Substantia nigra (tissue), 51 donors: ENCODE measurements at places on chromosomes 2 and 18.

- DNase-seq = no peak
These were observed 65.2 kb downstream of the C2orf76 start for GRCh38 chr2:119301413-119301812.

GRCh38 chr2:67437114-67437513 lies 40.0 kb downstream of the ETAA1 start:
- no peak for DNase-seq

DNA sequence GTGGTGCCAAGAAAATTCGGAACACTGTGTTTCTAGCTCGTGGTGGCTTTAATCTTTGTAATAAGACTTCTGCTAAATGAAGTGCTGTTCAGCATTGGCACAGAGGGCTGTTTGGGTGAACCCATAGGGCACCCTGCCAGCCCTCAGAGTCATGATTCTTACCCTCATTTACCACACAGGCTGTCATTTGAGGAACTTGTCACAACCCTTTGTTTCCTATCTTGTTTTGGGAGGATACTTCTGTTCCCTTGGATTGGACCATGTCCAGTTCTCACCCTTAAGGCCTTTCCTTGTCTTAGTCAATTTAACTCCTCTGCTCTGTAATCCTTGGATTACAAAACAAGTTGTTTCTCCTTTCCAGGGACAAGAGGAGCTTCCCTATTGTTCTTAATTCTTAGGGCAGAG lies 225.7 kb downstream of the MTX2 start:
- DNase-seq = peak; percentile 27

DNA sequence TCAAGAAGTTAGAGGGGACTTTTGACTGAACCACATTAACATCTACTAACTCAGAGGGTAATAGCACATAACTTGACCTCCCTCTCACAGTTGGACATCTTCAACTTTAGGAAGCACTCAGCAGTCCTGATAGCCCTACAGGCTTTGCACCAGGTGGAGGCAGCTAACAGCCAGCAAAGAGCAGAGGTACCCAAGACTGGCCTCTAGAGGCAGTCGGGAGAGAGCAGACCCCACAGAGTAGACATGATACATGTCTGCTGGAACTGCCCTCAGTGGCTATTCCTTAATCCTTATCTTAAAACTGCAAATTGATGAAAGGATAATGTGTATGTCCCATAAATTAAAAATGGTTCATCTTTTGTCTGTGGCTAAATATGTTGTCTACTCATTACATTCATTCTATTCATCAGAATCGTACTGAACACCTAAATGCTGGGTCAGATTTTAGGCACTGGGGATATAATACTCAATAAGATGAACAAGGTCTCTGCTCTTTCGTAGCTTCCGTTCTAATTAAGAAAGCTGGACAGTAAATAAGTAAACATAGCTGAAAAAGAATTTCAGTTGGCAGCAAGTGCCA lies 49.8 kb downstream of the CAB39 start:
- no peak for DNase-seq

DNA sequence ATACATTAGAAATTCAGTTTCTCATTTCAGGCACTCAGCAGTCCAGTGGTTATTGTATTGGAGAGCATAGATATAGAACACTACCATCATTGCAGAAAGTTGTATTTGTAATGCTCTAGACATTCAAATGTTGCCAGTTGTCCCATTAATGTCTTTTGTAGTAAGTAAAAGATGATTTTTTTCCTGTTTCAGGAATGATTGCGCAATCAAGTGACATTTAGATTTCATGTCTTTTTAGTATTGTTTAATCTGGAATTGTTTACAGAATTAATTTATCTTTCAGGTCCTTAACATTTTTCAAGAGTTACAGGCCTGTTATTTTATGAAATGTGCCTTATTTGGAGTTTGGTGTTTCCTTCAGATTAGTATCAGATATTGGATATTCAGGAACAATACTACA lies 134.7 kb downstream of the MSTN start:
- no peak for DNase-seq

GRCh38 chr18:51941999-51942398 lies 398.0 kb upstream of the DCC start:
- no peak for DNase-seq

DNA sequence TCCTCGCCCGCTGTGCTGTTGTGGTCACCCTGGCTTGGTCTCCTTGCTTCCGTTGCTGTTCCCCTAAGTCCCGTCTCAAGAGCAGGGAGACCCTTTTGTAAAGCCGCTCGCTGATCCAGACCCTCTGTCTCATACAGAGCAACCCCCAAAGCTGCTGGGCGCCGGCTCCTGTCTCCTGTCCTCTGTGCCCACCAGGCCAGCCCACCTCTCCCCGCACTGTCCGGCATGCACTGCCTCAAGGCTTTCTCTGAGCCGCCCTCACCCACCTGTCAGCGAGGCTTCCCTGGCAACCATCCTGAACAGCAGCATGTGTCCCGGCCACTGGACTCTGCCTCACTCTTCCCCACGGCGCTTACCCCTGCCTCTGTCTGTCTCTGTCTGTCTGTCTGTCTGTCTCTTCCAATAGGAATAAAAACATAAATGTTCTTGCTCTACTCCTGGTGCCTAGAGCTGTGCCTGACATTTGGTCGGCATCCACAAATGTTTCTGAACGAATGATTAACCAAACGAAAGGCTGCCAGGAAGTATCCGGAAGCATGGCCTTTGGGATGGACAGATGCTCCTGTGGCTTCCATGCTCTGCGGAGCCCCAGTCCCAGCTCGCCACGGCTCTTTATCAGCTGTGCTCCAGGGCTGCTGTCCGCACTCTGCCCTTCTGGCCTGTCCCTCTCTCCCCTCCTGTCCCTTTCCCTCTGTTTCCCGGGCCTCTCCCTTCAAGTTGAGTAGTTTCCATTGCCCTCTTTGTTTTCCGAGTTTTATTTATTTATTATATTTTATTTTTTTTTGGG lies 7.8 kb downstream of the COLEC11 start:
- DNase-seq = no peak
